NCI-H2171 treated with DMSO at 0.1 percent for 48 hours (cell line): ENCODE measurements at places on chromosomes 5 and 9.

- no peak for DNase-seq
Observed at GRCh38 chr5:112034421-112034979, 277.5 kb upstream of the NREP start.

GRCh38 chr5:4969351-4969750, 170.8 kb upstream of the ADAMTS16 start:
- DNase-seq, result no peak

DNA sequence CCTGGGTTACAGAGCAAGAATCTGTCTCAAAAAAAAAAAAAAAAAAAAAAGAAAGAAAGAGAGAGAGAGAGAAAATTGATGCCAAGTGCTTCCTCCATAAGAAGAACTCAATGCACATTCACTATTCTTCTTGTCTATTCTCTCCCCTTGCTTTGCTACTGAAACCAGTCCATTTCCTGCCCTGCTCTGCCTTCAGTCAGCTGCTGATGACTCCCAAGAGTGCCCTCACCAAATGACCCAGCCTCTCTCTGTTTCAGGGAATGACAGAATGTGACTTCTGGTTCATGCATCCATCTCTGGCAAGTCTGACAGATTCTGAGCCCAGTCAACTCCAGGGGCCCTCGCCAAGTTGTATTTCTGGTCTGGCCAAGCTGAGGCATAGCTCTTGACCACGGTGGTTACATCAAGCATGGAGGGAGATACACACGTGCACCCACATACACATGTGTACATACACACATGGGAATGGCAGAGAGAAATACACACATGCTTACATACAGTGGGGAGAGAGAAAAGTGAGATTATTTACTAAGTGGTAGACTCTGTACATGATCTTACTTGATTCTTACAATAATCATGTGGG, 106.2 kb downstream of the NSG2 start:
- no peak for DNase-seq

DNA sequence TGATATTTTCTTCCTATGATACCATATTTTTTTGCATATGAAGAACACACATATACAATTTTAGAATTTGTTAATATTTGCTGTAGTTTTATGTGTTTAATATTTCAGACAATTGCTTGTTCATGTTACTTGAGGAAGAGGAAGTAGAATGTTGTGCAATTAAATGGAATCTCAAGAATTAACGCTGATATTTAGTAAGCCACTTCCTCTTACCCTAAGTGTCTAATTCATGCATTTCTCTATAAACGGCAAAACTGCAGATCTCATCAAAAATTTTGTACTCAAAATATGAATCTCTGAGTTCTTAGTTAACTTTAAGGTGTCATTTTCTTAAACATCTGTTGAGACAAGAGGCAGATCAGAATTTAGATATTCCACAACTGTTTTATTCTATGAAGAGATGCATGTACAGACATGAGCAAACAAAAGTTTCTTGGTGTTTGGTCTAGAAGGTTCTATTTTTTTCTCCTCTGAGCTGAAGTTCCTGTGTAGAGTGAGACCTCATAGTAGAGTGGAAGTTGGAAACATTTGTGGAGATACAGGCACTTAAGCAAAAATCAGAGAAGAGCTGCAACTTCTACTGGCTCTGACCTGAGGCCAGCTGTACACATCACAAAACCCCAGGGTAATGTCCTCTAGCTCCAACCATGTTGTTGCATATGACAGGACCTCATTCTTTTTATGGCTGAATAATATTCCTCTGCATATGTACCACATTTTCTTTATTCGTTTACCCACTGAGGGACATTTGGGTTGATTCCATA, 16.6 kb upstream of the TGFBI start:
- DNase-seq, result no peak

DNA sequence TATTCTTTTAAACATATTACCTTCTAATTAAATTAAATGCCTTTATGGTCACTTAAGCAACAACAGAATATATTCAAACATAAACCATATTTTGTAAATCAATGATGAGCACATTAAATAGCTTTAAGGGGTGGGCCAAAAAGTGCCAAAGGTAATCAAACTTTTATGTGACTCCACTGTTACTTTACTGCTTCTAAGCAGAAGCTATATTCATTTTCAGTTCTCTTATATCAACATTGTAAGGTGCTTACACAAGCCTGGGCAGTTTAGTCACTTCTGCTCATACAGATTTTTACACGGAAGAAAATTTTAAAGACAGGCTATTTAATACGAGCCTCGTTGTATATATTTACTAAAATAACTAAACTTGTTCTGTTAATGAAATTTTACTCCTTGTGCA, 29.9 kb downstream of the RFX3 start:
- no peak for DNase-seq

DNA sequence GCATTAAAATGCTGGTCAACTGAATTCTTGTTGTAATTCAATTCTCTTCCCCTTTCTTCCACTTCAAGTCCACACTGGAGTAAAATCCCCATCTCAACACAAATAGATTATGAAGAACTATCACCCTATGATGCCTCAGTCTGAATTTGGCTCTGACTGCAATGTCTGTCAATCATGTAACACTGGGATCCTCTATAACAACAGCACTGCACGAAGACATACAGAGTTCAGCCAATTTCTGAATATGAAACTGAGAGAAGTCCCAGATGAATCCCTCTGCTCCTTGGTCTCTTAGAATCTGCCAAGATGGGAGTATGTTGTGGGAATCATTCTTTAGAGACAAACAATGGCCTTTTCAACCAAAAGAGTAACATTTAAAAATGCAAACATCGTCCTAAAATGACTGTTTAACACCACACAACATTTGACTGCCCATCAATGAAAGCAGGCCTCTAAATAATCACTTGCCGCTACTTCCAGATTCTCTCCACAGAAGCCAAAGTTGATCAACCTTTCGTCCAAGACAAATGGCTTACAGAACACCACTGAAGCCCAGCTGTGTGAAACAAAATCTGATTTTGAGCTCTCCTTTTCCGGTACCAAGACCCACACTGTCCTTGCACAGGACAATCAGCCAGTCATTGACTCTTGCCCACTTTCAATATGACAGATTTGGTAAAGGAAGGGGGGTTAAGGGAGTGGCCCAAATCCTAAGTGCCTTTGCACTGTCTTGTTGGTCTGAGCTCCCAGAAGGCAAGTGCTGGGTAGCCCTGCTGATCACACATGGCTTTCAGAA, 258.0 kb downstream of the EBF1 start:
- DNase-seq, result no peak

DNA sequence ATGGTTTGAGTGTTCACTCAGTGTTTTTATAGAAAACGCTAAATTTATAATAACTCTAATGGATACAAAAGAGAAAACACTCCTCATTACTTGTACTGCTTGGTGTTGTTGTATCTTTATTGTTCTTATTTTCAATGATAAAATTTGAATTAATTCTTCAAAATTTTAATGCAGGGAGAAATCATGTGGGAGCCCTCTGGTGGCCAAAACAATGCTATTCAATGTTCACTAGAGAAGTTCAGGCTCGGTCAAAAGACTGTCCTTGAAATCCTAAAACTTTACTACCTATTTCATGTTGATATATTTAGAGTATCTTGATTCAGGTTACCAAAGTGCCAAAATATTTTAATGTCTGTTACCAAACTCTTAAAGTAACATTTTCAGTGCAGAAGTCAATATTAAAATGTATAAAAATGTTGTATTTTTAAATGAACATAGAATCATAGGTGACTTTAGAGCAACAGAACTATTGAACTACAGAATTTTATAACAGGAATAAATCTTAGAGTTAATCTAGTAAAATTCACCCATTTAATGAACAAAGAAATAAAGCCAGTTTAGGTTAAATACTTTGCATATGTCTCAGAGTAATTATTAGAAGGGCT, 1259.8 kb downstream of the PTPRD start:
- no peak for DNase-seq

GRCh38 chr5:112306956-112307355, 112.1 kb downstream of the EPB41L4A start:
- DNase-seq, result no peak

DNA sequence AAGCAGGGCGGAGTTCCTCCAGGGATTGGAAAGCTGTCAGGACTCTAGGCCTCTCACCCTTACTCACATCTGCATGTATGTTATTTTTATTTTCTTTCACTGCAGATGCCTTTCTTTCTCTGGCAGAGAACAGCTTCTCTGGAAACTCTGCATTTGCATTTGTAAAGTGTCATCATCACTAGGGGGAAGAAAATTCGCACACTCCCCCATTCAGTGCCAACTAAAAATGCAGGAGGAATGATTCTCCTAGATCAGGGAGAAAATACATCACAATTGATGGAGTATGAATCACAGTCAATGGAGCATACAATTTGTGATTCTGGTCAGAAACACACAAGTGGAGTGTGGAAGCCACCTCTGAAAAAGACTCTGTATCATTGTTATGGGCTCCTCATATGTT, 351.4 kb upstream of the FTMT start:
- DNase-seq, result no peak

- DNase-seq, result no peak
Observed at GRCh38 chr9:89052470-89053097, 61.3 kb downstream of the S1PR3 start.

- no peak for DNase-seq
Observed at GRCh38 chr5:148666353-148666752, 12.0 kb upstream of the HTR4 start.

GRCh38 chr5:168324859-168325630, 33.6 kb downstream of the WWC1 start:
- DNase-seq, result no peak

- DNase-seq, result no peak
Observed at GRCh38 chr5:43168175-43168574, 23.9 kb upstream of the NIM1K start.

DNA sequence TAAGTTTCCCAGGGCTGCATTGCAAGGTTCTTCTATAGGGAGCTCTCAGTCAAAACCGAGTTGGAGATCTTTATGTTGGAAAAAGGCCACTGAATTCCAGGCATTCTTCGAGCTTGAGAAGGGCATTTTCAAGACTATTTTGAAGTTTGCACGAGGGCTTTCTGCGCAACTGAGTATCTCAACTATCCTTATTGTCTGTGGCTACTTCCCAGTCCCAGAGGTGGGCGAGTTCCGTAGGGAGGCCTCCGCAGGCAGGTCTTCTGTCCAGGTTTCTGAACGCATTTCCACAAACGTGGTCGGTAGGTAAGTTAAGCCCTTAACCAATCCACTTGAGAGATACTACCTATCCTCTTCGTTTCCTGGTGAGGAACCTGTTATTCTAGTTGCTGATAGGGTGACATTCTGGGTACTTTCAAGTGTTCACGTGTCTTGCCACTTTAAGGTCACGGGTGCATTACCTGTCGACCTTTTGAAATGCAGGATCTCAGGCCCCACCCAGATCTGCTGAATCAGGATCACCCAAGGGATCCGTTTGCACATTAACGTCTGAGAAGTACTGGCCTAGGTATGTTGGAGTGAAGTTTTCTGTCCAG, 51.4 kb upstream of the TJP2 start:
- DNase-seq, result no peak

DNA sequence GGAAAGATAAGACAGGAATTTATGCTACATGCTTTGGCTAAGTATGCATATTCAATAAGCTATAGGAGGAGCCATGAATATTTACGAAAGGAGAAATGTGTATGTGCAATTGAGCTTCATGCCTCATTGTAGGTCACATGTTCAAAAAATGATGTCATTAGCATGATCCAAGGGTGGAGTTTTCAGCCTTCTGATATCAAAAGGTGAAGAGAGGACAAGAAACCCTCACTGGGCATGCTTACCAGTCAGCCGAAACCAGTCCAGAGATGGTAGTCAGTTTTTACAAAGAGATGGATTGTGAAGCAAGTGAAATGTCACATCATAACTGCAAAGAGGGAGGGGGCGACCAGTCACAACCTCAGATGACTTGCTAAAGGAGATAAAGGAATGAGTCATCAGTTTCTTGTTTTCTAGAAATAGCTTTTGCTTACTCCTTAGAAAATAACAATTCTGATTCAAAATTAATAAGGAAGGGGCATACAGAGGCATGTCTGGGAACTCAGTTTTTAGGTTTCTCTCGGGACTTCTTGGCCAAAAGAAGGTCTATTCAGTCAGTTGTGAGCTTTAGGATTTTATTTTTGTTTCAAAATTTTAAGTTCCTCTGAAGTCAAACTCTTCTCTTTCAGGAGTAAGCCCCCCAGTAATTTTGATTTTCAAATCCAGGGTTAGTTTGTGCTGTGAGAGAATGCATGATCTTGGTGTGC, 1067.8 kb upstream of the EDIL3 start:
- no peak for DNase-seq

DNA sequence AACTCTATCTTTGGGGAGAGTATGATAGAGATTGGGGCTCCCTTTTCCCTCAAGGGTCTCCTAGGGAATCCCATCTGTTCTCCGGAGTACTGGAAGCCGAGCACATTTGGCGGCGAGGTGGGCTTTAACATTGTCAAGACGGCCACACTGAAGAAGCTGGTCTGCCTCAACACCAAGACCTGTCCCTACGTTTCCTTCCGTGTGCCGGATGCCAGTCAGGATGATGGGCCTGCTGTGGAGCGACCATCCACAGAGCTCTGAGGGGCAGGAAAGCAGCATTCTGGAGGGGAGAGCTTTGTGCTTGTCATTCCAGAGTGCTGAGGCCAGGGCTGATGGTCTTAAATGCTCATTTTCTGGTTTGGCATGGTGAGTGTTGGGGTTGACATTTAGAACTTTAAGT, 21.5 kb downstream of the PTGS1 start:
- no peak for DNase-seq

DNA sequence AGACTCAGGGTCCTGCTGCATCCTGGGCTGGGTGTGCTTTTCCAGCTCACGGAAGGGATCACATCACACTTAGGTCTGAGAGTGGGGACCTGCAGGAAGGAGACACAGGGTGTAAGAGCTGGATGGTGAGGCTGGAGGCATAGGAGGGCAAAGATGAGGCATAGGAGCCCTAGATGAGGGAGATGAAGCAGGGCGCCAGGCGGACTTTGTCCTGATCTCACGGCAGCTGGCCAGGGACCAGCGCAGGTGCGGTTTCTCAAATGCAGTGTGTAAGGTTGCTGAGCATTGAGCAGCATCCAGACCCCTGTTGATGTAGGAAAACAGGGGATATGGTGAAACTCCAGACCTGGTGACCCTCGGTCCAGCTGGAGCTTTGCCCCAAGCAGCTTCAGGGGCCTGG, 156.5 kb downstream of the PSAT1 start:
- DNase-seq, result no peak

- peak; percentile 73 for DNase-seq
Observed at GRCh38 chr9:14433351-14434157, 119.6 kb upstream of the NFIB start.

DNA sequence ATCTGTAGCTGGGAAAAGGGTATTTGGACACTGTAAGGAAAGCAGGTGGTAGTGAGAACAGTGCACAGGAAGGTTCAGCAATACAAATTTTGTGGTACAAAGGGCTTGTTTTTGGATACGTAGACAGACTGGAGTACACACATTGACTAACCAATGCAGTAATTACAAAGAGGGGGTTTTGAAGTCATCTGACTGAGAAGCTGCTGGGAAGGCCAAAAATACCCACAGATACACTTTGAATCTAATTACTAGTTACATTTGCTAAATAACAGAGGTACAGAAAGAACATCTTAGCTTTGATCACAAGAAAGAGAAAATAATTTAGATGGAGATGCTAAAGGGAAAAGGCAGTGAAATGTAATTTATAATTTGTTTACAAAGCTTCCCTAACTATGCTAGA, 45.9 kb downstream of the PKD2L2 start:
- no peak for DNase-seq
